Muscle of leg (tissue), 16 donors: ENCODE measurements at places on chromosomes 6 and 20.

DNA sequence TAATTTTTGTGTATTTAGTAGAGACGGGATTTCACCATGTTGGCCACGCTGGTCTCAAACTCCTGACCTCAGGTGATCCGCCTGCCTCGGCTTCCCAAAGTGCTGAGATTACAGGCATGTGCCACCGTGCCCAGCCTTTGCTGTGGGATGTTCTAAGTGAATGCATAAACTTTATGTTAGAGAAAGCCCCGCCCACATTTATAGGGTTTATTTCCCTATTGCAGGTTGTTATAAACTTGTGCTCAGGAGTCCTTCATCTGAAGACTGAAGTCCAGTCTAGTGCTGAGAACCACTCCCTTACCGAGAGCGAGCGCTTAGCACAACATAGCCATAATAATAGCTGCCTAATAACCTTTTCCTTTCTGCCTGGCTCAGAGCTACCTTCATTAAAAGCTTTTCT is 75.4 kb upstream of the ZNF217 start:
- DNase-seq: no peak

GRCh38 chr6:34085453-34086170 is 60.3 kb downstream of the GRM4 start:
- DNase-seq: no peak

DNA sequence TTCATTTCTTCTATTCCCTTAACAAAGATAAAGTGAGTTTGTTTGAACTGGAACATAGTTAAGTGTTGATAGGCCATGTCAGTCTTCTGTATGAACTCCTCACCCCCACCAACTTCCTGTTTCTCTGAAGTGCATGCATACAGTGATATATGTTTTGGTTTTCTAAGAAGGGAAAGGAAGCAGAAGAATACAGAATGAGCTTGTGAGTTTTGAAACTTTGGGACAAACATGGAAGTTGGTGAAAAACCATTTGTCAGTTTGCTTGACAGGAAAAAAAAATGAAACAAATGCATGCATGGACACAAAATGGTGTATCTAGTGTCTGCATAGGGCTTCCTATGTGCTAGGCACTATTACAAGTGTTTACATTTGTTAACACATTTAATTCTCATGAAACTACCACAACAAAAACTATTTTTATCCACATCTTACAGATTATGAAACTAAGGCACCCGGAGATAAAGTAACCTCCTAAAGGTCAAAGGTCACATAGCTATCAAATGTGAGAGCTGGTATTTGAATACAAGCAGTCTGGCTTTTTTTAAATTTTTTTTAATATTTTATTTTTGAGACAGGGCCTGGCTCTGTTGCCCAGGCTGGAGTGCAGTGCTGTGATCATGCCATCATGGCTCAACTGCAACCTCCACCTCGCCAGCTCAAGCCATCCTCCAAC is 105.9 kb downstream of the ADGRB3 start:
- DNase-seq: peak; percentile 33

GRCh38 chr20:37336369-37337207 is 9.4 kb upstream of the SRC start:
- DNase-seq: peak; percentile 63

DNA sequence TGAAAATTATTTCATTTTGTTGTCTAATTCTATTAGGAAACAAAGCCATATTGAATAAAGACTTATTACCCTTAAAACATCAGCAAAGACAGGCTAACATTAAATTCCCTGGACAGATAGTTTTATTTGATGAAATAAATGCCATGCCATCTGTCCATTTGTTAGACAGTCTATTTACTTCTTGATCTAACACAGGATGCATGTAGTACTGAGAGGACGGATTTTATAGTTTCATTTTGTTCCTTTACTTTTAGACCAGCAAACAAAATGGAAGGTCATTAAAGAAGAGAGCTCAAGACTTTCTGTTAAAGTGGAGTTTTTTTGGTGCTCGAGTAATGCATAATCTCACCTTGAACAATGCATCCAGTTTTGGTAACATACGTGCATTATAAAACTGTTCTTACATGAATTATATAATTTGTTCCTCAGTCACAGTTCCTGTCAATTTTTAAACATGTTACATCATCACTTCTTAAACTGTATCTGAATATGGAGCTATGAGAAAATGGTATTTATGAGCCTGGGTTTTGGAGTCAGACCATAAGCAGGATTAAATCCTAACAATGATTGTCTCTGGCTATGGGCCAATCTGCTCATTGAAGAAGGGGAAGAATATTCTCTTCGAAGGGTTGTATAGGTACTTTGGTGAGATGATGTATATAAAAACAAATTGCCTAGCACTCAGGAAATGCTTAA is 46.0 kb downstream of the RFX6 start:
- no peak for DNase-seq

GRCh38 chr6:53500095-53500494 is 44.8 kb downstream of the GCLC start:
- no peak for DNase-seq

- DNase-seq: peak; percentile 98
Measured at GRCh38 chr6:160030103-160030502, 61.2 kb downstream of the IGF2R start.

- DNase-seq: no peak
Measured at GRCh38 chr6:53429401-53429800, 80.7 kb upstream of the ELOVL5 start.

- DNase-seq: no peak
Measured at GRCh38 chr6:158816803-158817727, 2.1 kb downstream of the EZR start.

GRCh38 chr6:144075875-144076274 is 19.5 kb downstream of the SF3B5 start:
- no peak for DNase-seq

DNA sequence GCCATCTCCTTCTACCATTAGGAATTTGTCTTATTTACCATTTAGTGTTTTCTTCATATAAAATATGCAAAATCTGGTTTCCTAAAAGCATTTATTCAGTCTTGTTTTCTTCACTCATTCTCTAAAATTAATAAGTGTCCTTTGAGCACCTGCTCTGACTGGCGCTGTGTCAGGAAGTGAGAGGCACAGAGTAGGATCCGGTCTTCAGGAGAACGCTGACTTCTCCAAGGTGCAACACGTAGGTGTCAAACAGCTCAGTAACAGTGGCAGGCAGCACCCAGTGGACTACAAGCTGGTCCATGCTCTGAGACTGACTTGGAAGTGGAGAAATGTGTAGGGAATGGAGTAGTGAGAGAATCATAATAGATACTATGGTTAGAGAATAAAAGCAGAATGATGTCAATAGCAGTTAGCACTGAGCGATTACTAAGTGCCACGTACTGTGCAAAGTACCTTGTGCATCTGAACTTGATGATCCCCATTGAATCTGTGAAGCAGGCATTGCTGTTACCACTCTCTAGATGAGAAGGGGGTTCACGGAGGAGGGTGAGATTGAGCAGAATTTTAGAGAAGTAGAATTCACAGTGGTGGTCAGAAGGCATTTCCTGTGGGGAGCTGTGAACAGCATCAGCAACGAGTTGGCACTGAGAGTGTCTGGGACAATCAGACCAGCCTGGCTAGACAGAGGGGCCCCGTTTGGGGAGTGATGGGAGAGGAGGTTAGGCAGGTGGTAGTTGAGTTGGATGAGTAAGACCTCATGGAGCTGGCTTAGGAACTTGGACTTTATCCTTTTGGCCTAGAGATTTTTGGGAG is 569.8 kb downstream of the QKI start:
- no peak for DNase-seq

- DNase-seq: peak; percentile 39
Measured at GRCh38 chr6:133613211-133613610, 275.7 kb upstream of the TCF21 start.

- peak; percentile 58 for DNase-seq
Measured at GRCh38 chr6:113496166-113496565, 361.0 kb upstream of the MARCKS start.

- DNase-seq: no peak
Measured at GRCh38 chr6:31876357-31876756, 2.4 kb downstream of the SLC44A4 start.

- no peak for DNase-seq
Measured at GRCh38 chr6:90859056-90859455, 272.2 kb upstream of the MAP3K7 start.

- DNase-seq: no peak
Measured at GRCh38 chr6:41098366-41098765, 25.6 kb downstream of the NFYA start.

DNA sequence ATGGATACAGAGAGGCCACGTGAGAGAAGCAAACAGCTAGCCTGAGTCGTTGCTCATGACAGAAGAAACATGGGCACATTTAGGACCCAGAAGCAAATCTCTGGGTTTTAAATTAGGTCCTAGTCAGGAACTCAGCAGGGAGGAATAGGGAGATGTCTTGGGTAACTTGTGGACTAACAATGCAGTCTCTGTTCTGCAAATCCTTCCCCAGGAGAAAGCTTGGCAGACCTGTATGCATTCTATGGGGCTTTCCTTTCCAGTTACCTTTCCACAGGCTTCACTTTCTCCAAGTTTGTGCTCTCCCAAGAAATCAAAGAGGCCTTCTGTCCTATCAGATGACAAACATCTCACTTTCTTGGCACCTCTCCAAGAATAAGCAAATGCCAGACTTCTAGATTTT is 47.2 kb upstream of the PLCB4 start:
- DNase-seq: peak; percentile 29

DNA sequence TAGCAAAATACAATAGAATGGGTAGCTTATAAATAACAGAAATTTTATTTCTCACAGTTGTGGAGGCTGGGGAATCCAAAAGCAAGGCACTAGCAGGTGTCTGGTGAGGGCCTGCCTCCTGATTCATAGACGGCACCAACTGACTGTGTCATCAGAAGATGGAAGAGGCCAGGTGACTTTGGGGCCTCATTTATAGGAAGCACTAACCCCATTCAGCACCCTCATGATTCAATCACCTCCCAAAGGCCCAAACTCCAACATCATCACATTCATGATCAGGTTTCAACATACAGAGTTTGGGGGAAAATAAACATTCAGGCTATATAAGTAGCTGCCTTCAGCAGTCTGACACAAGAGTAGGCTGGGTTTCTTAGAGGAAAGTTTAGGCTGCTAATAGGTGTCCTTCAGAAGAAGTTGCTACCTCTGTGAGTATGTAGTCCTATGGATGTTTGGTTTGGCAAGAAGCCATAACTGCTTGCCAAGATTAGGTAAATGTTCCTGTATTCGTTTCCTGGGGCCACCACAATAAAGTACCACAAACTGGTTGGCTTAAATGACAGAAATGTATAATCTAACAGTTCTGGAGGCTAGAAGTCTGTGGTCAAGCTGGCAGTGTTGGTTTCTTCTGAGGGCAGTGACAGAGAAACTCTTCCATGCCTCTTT is 48.8 kb downstream of the NT5E start:
- no peak for DNase-seq
